ENCODE measurements at places on chromosomes 7 and 10. TPM values are rescaled to one million over a fixed set of nuclear protein-coding genes. Genes with fewer than 3 reads are reported as not detected.

DDC gene
- not detected for total RNA-seq

GIMAP7 gene
- 16.8 TPM for total RNA-seq

DNAJC12 gene
- 6.1 TPM for total RNA-seq

SEMA3E gene
- total RNA-seq = 0.27 TPM

BTBD16 gene
- not detected for total RNA-seq

TECPR1 gene
- total RNA-seq = 17.3 TPM

SFR1 gene
- 6.0 TPM for total RNA-seq

FAM237B gene
- not detected for total RNA-seq

ANAPC16 gene
- total RNA-seq = 256 TPM

GRCh38 chr10:46228563-46229071 is 58.2 kb upstream of the ANTXRL start:
- DNase-seq = peak; percentile 56

DNA sequence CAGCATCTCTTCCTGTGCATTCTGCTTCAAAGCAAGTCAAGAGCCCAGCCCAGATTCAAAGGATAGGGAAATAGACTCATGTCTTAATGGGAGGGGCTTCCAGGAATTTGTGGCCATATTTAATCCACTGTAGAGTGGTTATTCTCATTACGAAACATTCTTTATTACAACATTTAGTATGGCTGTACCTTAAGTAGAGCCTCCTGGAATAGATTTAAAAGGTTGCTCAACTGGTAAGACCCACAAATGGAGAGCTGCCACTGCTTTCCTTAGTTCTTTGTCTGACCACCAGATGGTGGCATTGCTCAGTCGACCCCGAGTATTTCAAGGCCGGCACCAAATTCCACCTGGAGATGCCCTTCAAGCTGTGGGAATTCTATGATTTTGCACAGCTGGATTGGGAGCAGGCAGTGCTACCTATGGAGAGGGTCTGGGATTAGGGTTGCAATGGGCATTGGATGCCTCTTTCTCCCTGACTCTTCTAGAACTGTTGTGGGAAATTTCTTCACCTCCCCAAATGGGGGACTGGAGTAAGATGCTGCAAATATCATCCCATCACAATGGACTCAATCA is 102.2 kb downstream of the RBM20 start:
- no peak for DNase-seq

GRCh38 chr10:95793401-95794045 is 37.6 kb downstream of the ENTPD1 start:
- no peak for DNase-seq

- DNase-seq = no peak
Measured at GRCh38 chr7:52195664-52196063, 839.8 kb upstream of the POM121L12 start.

DNA sequence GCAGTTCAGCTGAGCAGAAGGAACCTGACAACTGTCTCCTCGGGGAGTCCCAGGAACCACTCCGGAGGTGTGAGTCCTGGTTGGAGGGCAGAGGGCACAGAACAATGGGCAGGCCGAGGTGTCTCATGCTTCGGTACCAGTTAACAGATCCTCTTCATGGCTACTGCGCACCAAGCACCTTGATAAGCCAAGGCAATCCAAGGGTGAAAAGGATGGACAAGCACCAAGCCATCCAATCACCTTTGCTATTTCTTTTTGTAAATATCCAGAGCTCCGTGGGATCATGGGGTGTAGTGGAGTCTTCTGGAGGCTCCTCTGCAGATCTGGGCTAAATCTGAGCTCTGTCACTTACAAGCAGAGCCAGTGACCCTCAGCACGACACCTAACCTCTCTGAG is 233.5 kb downstream of the WDR11 start:
- no peak for DNase-seq

DNA sequence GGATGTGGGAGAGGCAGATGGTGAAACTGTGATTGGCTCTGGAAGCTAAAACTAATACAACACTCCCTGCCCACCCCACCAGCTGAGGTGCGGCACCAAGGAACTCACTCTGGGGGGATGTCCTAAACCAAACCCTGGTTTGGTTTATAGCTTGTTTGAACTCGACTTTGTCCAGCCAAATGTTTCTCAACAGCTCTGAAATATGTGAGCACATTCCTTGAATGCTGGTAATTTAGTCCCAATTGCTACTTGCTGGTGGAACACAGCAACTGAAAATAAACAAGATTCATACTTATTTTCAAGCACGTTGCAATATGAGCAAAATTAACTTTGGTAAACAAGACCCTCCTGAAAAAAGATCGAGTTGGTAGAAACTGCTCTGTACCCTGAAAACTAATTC is 39.7 kb upstream of the CARD11 start:
- DNase-seq = no peak

DNA sequence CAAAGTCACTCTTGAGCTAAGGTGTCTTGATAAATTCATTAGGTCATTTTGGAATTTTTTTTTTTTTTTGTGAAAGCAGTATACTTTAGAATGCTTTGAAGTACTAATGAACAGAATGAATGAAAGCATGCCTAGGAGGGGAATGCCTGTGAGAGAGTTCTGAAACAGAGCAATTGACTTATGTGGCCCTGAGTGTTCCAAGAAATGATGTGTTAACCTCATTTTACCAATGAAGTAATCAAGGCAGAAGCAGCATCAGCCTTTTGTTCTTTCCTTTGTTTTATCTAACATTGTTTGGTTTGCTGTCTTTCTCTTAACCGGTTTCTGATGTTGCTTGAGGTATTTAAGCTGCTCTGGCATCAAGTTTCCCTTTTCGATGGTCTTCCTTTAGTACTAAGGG is 154.6 kb upstream of the HGF start:
- no peak for DNase-seq

GRCh38 chr7:82255706-82256105 is 187.9 kb downstream of the CACNA2D1 start:
- no peak for DNase-seq

- DNase-seq = no peak
Measured at GRCh38 chr10:99365736-99366135, 36.6 kb downstream of the CNNM1 start.

DNA sequence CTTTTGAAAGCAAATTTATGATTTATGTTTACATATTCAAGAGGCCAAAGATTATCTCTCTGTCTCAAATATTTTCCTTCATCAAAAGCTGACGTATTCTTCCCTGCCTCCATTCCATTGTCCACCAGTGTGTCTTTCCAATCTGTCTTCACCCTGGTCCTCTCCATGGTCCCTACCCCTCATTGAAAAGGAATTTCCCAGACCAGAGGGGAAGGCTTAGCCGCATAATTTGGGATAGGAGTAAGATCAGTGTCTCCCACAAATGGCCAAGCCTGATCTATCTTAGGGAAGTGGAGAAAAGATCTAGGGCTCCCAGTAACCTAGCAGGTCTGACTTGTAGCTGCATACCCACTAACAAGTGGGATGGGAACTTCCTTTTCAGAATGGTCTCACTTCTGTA is 46.3 kb upstream of the ZNF800 start:
- DNase-seq = no peak

DNA sequence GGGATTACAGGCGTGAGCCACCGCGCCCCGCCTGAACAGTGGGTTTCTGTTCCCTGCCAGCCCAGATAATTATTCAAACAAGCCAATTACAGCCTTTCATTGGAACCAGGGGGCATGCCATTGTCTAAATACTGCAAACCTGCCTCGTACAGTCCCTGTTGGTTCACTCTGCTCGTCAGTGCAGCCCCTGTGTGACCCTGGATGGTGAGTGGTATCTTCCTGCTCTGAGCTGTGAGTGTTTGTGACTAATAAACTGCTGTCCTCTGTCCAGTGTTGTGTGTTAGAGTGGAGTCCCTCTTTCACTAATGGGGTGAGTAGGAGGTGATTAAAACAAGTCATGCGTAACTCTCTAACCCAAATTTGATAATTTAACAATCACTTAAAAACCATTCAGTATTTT is 176.5 kb upstream of the FAM3C start:
- DNase-seq = no peak

- DNase-seq = no peak
Measured at GRCh38 chr7:95342642-95343307, 18.4 kb upstream of the PON1 start.

- no peak for DNase-seq
Measured at GRCh38 chr10:30186371-30186875, 127.0 kb upstream of the JCAD start.

DNA sequence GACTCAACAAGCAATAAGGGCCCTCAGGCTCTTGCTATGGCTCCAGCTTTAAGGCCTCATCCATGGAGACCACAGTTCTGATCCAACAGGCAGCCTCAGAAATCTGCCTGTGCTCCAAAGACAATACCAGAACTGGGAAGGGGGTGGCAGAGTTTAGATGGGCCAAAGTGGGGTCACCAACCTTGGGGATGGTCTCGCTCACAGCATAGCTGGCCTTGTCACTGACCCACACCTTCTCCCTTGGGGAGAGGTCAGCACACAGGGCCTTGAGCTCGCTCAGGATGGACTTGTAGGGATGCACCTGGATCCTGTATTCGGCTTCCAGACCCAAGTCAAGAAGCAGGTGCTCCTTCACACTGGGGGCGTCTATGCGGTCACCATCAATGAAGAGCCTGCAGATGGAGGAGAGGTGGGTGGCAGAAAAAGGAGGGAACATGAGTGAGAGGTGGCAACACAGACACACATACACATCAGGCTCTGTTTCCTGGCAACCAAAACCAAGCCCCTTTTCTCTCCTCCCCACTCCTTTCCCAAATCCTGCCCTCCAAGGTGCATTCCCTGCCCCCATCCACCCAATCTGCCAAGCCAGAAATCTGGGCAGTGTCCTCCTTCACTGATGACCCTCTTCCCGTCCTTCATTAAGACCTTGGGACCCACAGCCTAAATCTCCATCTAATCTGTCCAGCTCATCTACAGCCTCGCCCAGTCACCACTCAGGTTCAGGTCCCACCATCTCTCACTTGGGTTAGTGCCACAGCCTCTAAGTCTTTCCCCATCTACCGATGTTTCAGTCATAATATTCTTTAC is 40.9 kb downstream of the XPNPEP1 start:
- no peak for DNase-seq

- DNase-seq = no peak
Measured at GRCh38 chr7:98668255-98668654, 51.2 kb downstream of the NPTX2 start.

DNA sequence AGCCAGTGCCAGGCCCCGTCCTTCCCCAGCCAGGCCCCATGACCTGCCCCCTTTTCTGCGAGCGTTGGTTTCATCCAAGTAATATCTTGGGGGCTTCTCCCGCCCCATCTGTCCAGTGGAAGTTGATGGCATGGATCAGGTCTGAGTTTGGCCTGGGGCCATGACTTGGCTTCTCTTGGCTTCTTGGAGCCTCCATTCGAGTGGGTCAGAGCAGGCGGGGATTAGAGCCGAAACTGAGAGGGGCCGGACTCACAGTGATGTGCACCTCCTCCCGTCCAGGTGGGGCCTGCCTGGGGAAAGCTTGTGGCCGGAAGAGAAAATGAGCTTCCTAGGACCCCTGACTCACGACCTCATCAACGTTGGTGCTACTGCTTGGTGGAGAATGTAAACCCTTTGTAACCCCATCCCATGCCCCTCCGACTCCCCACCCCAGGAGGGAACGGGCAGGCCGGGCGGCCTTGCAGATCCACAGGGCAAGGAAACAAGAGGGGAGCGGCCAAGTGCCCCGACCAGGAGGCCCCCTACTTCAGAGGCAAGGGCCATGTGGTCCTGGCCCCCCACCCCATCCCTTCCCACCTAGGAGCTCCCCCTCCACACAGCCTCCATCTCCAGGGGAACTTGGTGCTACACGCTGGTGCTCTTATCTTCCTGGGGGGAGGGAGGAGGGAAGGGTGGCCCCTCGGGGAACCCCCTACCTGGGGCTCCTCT is 15.1 kb upstream of the LIMK1 start:
- DNase-seq = no peak

DNA sequence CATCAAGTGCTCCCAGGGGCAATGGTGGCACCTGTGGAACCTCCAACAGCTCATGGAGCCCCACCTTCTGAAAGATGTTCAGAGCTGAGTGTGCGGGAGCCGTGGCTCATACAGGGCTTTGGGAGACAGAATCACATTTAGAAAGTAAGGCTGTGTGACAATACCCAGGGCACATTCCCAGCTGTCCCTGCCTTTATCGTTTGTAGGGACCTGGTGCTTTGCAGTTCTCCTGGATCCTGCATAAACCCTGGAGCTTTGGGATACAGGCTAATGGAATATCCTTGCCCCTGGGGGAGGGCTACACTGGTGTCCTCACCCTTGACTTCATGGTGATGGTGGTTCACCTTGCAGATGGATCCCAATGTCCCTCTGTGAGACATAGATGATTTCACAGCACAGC is 134.8 kb upstream of the LAMB4 start:
- DNase-seq = no peak

DNA sequence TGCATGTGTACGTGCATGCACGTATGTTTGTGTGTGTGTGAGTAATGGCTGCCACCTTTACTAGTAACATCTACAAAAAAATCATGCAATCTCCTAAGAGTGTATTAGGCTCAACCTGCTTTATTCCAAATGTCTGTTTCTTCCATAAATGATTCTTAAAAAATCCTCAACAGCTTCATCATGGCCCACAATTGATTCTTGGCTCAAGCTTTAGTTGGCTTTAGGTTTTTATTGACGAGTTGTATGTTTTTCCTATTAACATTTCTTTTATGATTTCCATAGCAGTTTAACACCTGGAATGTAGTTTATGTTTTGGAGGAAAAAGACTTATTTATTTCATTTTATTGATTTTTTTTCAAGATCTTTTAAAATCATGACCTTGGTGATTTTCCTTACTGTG is 121.9 kb upstream of the RAB18 start:
- no peak for DNase-seq

- no peak for DNase-seq
Measured at GRCh38 chr10:69733791-69734261, 67.9 kb upstream of the COL13A1 start.

GRCh38 chr7:1320616-1321240 is 88.1 kb downstream of the UNCX start:
- DNase-seq = no peak

- DNase-seq = no peak
Measured at GRCh38 chr7:974172-974571, 1.2 kb downstream of the COX19 start.

GRCh38 chr10:60604342-60604741 is 173.9 kb upstream of the CDK1 start:
- no peak for DNase-seq

GRCh38 chr7:149261316-149261828 is 624 bp upstream of the ZNF783 start:
- DNase-seq = no peak

Data from left ventricle myocardium inferior (tissue), 1 donor.